H7 (cell line): ENCODE measurements at places on chromosomes 3 and 15.

DNA sequence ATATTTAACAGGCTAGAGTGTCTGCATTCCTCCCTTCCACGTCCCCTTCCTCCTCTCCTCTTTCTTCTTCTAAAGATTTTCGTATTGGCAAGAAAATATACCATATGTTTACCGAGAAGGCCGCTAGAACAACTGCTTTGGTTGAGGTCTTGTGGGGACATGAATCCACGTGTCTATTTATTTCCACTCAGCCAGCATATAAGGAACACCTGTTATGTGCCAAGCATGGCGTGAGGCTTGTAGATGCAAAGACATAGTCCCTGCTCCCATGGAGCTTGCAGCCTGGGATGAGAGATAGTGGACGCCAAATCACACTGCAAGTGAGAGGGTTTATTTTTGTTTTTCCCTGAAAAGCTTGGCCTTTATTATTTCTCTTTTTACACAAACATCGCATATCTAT is 57.1 kb downstream of the SLC7A14 start:
- no peak for DNase-seq

- no peak for DNase-seq
These were observed 167.0 kb downstream of the VGLL4 start for GRCh38 chr3:11476735-11477144.

DNA sequence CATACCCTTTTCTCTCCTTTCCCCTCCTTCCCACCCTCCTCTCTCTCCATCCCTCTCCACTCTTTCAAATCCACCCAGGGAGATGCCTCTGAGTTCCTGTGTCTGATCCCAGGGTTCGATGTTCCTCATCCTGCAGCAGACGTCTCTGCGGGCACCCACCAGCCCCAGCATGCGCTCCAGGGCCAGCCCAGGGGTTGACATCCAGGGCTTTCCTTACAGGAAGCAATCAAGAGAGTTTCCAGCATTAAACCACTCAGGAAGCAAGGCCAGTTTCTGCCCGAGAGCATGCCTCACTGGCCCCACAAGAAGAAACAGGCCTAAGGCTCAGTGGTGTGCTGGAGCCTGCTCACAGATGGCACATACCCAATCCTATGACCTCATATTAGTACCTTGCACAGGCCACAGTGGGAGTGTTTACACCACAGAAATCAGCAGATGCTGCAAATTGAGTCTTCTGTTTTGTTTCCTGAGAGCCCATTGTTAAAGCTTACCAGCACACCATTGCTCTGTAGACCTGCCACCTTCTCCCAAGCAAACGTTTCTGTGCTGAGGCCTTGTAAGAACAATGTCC is 13.2 kb downstream of the SLC6A1 start:
- no peak for DNase-seq

DNA sequence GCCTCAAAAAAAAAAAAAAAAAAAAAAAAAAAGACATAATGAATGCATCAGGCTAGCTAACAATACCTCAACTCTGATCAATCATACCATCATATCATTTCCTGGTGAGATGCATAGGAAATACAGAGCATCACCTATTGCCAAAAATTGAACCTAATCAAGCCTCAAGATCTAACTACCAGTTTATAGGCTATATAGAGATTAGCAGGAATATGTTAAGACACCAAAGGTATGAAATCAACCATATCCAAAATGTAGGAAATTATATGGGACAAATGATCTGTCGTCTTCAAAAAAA is 387 bp upstream of the VPS33B start:
- DNase-seq: no peak

GRCh38 chr15:31266712-31267111 is 59.9 kb upstream of the KLF13 start:
- DNase-seq: peak; percentile 48
